ENCODE measurements at places on chromosomes 5 and 9.
A peak's percentile ranks its signal among the peaks of the same experiment; 100 is the strongest.

DNA sequence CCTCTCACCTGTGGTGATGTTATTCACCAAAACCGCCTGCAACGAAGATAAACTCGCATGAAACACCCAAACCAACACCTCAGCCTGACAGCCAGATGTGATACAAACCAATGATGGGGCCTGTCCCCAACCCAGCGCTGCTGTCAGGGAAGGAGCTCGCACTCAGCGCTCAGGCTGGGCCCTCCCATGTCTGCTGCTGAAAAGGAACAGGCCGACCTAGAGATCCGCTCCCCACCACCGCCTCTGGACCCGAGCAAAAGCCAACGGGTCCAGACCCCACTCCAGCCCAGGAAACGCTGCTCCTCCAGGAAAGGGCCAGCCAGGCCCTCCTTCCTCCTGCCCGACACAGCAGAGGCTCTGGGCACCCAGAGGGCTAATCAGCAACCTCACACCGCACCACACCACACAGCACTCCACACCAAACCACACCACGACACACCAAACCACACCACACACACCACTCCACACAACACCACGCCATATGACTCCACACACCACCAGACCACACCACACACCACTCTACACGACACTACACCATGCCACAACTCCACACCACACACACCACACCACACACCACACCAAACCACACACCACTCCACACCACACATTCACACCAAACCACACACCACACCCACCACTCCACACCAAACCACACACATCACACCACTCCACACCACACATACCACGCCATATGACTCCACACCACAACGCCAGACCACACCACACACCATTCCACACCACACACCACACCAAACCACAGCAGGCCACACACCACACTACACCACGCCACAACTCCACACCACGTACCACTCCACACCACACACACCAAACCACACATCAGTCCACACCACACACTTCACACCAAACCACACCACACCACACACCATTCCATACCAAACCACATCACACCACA is 46.5 kb downstream of the GOLM1 start:
- no peak for DNase-seq

- no peak for DNase-seq
Measured at GRCh38 chr5:93578813-93579691, 2.0 kb downstream of the NR2F1-AS1 start.

- DNase-seq, result no peak
Measured at GRCh38 chr9:135698236-135698635, 1.0 kb downstream of the SOHLH1 start.

GRCh38 chr5:55234121-55234700 is 803 bp upstream of the CCNO start:
- DNase-seq, result no peak

GRCh38 chr9:119083673-119084072 is 285.6 kb downstream of the BRINP1 start:
- DNase-seq, result no peak

GRCh38 chr9:88312517-88313103 is 75.6 kb upstream of the SPIN1 start:
- peak; percentile 20 for DNase-seq

GRCh38 chr5:121572061-121572460 is 279.6 kb upstream of the FTMT start:
- no peak for DNase-seq

DNA sequence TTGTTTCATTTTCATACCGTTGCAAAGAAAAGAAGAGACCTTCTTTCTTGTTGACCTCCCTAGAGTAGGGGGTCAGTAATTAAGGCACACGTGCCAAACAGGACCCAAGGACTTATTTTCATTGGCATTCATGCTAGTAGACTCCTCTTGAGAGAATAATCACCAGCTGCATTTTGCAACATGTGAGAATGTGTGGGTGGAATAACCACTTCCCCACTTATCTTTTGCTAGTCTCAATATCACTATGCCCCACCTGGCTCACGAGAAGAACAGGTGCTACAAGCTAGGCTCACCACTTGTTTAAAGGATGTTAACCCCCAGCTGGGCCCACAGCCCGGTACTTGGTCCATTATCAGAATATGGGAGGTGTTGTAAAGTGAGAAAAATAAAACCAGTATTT is 460.7 kb upstream of the MEF2C start:
- no peak for DNase-seq

GRCh38 chr9:112377684-112378327 is 2.1 kb upstream of the HSDL2 start:
- DNase-seq, result no peak

GRCh38 chr5:139376364-139376763 is 6.7 kb downstream of the SLC23A1 start:
- no peak for DNase-seq

DNA sequence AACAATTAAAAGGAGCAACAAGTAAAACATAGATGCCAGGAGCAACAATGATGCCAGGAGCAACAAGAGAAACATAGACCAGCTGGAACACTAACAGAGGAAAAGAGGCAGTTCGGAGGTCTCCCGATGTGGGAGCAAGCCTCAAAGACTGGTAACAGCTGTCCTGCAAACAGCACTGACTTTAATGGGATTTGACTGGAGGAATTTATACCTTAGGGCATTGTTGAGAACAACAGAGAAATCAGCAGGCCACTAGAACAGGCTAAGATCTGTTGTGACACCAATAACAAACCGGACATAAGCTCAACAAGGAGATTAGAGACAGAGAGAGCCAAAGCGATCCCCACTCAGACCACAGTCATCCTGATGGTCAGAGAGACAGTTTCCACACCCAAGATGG is 11.8 kb upstream of the SYK start:
- no peak for DNase-seq

- no peak for DNase-seq
Measured at GRCh38 chr9:112069318-112070169, 105.6 kb downstream of the SUSD1 start.

GRCh38 chr9:36154331-36154952 is 14.7 kb upstream of the CCIN start:
- no peak for DNase-seq

GRCh38 chr9:73348471-73348870 is 196.8 kb downstream of the ANXA1 start:
- no peak for DNase-seq

DNA sequence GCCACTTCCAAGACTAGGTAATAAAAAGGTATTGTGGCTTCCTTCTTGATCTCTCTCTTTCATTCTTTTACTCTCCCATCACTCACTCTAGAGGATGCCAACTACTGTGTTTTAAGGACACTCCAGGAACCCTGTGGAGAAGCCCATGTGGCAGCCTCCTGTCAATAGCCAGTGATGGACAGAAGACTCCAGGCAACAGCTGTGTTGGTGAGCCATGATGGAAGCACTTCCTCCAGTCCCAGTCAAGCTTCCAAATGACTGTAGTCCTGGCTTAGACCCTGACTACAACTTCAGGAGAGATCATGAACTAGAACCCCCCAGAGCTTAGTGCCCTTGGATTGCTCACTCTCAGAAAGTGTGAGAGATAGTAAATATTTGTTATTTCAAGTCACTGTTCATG is 123.9 kb downstream of the PPP2R2B start:
- no peak for DNase-seq

GRCh38 chr9:100216178-100216787 is 117.2 kb downstream of the INVS start:
- DNase-seq, result peak; percentile 73

- no peak for DNase-seq
Measured at GRCh38 chr9:106451223-106451622, 411.7 kb upstream of the ZNF462 start.

DNA sequence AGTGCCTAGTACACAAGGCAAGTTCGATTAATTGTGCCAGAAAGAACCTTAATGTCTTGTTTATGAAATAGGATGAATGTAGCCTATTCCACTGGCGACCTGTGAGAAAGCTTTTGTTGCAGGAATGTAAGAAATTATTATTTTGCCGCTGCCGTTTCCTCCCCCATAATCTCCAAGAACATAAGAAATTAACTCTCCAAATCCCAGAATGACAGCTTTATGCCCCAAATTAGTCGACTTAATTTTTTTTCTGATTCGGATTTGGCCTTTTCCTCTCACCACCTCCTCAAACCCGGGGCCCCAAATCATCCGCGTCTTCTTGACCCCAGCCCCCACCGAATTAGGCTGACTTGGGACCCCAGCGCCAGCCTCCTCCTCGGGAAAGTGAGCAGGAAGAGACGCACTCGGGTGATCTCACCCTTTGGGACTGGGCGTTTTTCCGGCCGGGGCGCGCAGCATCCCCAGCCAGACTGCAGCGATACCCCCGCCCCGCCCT is 682 bp upstream of the SPTAN1 start:
- no peak for DNase-seq

GRCh38 chr9:18857769-18858168 is 175.2 kb downstream of the SAXO1 start:
- no peak for DNase-seq

- peak; percentile 83 for DNase-seq
Measured at GRCh38 chr9:33466565-33467495, 6.9 kb downstream of the NOL6 start.

DNA sequence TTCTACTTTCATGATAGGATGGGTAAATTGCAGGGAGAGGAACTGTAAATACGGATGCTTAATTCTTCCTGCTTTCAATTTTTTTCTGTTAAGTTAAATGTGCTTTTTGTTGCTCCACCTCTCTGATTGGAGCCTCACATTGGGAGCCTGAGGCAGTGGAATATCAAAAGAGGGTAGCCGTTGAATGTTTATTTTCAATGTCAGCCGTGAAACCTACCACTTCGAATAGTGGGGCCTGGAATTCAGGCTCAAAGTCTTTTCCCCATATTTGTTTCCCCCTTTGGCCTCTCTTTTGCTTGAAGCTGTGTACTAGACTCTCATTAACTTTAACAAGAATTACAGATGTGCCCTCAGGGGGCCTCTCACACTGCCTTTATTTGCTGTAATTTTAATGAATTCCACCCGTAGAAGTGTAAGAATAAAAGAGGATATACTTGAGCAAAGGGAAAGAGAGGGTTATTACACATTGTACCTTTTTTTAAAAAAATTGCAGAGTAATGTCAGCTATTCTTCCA is 29.0 kb downstream of the PSAT1 start:
- no peak for DNase-seq

DNA sequence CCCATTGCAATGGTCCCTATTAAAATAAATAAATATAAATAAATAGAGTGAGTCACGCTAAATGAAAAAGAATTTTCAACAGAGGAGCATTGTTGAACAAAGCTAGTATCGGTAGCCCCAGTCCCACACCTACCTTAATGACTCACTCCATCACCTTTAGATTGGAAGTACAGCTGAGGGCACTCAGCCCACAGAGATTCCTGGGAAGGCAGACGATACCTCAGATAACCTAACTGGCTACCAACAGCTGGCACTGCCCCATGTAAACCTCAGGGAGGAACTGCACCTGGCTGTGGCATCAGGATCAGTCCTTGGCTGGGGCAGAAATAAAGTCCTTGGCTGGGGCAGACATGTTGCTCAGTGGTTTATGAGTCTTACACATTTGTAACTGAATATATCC is 49.3 kb downstream of the SPRY4 start:
- DNase-seq, result no peak

DNA sequence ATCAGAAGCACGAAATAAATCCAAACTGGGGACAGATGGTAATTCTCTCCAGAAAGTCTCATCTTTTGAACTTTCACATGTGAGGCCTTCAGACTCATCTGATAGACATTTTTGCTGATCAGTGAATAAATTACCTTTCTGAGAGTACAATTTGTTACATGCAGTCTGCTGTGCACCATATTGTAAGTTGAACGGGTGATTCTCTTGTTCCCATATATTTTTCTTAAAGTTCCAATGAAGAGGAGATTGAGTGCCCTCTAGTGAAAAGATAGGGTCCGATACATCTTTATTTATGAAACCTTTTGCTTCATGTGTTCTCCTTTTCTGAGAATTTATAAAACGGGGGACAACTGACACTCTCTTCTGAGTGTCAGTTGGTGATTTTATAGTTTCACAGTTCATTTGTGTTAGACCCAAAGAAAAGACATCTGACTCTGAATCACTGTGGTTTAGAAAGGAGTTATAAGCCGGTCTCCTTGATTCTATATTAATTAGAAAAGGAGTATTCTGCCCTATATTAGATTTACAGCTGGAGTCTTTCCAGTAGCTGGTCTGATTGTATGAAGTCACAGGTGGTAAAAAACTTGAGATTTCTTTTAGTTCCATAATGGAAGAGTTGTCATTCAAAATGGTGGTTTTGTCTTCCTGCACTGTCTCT is 30.4 kb downstream of the GNG10 start:
- no peak for DNase-seq

GRCh38 chr5:67222243-67223025 is 25.8 kb upstream of the CD180 start:
- DNase-seq, result no peak

- DNase-seq, result no peak
Measured at GRCh38 chr5:145701404-145701803, 133.7 kb downstream of the PRELID2 start.

DNA sequence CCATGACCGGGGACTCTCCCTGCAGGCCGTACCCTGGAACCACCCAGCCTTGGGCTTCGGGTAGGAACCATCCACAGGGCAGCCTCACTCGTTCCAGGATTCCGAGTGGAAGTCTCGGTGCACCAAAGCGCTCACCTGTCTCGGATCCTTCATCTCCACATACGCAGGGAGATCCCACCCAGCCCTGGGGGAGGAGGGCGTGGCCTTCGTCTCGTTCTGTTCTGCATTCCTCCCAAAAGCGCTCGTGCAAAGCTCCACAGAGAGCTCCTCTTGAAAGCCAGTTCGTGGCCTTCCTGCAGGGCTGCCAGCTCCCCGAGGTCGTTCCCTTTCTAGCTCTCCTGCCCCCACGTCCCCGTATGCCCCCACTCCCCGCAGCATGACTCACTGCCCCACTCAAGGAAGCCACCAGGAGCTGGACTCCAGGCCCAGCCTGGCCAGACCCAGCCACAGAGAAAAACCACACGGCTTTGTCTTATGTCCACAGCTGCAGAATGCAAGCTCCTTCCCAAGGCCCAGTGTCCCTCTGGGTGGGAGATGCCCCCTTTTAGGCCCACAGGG is 65.0 kb upstream of the SARDH start:
- no peak for DNase-seq

GRCh38 chr5:81694726-81695125 is 56.2 kb downstream of the SSBP2 start:
- no peak for DNase-seq

All from activated CD4-positive, alpha-beta T cell treated with anti-CD3 and anti-CD28 coated beads, Interleukin-2, amount 50 U/mL, for 48 hours (primary cell).